Testis (tissue), 5 donors: ENCODE measurements at places on chromosomes 16 and 17. TPM values are rescaled to one million over a fixed set of nuclear protein-coding genes. Genes with fewer than 3 reads are reported as not detected.

The SREBF1 gene
- 239 TPM for total RNA-seq

The HOXB2 gene
- total RNA-seq = 3.3 TPM

- peak; percentile 61 for DNase-seq
These were observed 24.4 kb downstream of the IRF8 start for GRCh38 chr16:85923153-85924021.

DNA sequence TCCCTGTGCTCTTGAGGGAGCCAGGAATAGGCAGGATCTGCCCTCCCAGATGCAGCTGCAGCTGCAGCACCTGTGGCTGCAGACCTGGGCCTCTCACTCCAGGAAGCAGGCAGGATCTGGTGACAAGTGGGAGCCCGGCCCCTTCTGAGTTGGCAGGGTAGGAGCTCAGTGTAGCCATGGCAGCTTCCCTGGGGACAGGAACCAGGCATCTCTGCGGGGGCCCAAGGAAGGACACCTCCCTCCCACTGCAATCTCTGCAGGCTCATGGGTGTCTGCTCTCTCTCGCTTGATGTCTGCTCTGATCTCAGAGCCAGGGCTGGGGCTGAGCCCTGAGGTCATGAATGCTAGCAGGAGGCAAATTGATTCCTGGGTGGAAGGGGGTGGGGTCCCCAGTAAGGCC is 592.5 kb upstream of the CA10 start:
- no peak for DNase-seq

GRCh38 chr17:80026359-80027042 is 9.2 kb downstream of the TBC1D16 start:
- peak; percentile 66 for DNase-seq

The ZNF689 gene
- total RNA-seq = 33.0 TPM

GRCh38 chr16:23788685-23789084 is 33.9 kb downstream of the CHP2 start:
- no peak for DNase-seq

The TPSAB1 gene
- 11.7 TPM for total RNA-seq

DNA sequence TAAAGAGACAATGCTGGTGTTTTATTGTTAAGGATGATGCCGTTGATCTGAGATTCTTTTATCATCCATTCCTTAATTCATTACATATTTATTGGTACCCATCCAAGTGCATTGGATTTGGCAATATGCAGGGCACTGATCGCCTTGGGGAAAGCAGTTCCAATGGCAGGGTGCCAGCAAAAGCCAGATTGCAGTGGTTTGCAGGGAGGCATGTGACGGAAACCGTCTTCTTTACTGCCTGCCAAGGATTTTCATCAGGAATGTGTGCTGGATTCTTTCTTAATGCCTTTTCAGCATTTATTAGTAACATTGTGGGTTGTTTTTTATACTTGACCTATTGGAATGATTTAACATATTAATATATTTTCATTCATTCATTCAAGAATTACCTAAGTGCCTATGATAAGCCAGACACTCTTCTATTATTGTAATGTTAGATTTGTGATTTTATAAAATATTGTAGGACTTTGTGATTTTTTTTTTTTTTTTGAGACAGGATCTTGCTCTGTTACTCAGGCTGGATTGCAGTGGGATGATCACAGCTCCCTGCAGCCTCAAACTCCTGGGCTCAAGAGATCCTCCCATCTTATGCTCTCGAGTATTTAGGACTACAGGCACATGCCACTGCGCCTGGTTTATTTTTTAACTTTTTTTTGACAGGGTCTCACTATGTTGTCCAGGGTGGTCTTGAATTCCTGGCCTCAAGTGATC is 93.4 kb upstream of the TNRC6A start:
- DNase-seq = peak; percentile 92

The KIF2B gene
- 37.0 TPM for total RNA-seq

DNA sequence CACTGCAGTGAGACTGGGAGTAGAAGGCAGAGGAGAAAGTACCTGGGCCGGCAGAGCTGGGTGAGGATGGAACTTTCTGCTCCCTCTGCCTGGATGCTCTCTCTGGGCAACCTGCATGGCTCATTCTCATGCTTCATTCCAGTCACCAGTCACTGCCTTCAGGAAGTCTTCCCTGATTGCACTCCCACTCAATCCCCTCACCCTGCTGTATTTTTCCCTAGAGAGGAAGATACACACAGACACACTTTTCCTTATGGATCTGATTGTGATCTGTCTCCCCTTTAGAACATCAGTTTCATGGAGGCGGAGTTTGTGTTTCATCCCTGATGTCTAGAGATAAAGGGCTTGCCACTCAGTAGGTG is 44.9 kb downstream of the MEAK7 start:
- peak; percentile 8 for DNase-seq

DNA sequence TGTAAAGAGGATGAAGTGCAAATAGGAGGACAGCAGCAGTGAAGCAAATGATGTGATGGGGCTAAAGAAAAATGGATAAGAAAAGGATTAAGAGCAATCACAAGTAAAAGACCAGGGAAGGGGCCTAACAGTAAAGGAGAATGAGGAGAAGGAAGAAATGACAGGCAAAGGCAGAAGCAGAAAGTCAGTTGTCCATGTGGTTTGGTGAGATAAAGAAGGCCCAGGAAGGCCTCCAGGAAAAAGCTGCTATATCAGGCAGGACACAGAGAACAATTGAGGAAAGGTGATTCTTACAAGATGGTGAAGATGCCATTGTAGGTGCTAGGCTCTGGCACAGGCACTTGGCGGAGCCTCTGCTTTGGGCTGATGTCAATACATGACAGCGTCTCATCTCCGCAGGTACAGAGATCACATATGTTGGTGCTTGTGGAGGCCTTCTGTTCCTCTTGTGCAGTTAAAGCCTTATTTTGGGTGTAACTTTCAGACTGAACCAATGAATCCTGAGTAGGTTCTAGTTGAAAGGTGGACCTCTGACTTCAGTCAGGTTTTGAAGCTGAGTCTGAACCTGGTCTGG is 18.1 kb downstream of the RDM1 start:
- DNase-seq = no peak

DNA sequence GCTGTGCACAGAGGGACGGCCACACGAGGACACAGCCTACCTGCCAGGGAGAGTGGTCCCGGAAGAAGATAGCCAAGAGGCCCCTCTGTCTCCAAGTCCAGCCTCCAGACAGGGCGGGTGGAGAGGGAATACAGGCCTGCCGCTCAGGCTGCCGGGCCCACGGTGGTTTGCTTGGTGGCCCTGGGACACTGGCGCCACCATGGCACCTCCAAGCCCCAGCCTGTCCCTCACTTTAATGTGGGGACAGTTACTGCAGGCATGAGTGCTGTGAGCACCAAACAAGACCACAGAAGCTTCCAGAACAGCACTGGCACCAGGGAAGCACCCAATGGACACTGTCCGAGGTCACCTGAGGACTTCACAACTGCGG is 22.0 kb upstream of the CHMP6 start:
- no peak for DNase-seq

The ASGR1 gene
- total RNA-seq = 19.1 TPM

The CTRL gene
- total RNA-seq = 1.7 TPM

DNA sequence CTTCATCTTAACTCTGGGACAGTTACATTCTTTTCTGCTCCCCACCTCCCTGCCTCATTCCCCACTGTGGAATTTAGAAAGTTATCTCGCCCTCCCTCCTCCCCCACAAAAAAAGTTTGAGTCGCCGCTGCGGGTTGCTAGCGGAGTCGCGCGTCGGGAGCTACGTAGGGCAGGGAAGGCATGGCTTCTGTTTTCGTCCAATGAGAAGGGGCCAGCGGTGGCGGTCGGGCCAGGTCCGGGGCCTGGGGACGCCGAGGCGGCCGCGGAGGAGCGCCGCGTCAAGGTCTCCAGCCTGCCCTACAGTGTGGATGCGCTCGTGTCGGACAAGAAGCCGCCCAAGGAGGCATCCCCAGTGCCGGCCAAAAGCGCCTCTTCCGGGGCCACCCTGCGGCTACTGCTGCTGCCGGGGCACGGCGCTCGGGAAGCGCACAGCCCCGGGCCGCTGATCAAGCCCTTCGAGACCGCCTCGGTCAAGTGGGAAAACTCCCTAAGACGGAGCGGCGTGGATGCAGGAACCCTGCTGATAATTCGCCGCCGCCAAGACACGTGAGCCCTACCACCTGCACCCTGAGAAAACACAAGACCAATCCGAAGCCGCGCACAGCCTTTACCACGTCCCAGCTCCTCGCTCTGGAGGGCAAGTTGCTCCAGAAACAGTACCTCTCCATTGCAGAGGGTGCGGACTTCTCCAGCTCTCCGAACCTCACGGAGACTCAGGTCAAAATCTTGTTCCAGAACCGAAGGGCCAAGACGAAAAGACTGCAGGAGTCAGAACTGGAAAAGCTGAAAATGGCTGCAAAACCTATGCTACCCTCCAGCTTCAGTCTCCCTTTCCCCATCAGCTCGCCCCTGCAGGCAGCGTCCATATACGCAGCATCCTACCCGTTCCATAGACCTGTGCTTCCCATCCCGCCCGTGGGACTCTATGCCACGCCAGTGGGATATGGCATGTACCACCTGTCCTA is 8.9 kb downstream of the OR4D1 start:
- peak; percentile 69 for DNase-seq

DNA sequence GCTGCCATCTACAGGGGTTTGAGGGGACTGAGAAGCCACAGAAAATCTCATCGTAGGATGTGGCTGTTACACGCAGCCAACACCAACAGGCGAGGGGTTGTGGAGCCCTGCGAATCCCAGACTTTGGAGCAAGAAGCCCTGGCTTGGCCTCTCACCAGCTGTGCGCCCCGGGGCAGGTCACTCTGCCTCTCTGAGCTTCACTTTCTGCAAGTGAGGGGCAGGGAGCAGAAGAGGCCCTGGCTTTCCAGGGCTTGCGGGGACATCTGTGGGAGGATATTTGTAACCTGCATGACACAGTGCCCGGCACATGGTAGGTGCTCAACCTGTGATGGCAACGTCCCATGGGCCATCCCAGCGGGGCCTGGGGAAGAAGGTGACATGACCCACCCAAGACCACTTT is 32.9 kb upstream of the CIBAR2 start:
- no peak for DNase-seq

The CDH11 gene
- 24.0 TPM for total RNA-seq

DNA sequence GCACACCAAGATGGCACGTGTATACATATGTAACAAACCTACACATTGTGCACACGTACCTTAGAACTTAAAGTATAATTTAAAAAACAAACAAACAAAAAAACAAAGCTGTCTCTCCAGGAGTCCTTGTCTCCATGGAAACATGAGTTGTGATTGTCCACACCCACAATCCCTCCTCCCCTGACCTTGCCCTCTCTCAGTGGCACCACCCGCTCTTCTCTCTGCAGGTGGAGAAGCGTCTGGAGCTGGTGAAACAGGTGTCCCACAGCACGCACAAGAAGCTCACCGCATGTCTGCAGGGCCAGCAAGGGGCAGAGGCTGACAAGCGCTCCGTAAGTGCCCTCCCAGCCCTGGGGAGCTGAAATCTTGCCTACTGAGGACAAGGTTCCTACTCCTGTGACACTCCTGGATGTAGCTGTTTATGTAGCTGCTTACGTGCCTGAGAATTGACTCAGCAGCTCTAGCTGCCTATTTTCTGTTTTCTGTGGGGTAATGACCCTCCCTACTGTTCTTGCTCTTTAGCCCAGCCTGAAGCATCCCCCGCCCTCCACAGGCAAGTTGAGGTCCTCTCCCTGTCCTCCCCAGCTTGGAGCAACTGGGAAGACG is 107.0 kb downstream of the ARHGAP44 start:
- DNase-seq = no peak

GRCh38 chr16:9328411-9328810 is 237.0 kb downstream of the HAPSTR1 start:
- DNase-seq = no peak

The SMARCD2 gene
- total RNA-seq = 122 TPM

- no peak for DNase-seq
These were observed 3.5 kb upstream of the LCMT1 start for GRCh38 chr16:25108054-25108453.

DNA sequence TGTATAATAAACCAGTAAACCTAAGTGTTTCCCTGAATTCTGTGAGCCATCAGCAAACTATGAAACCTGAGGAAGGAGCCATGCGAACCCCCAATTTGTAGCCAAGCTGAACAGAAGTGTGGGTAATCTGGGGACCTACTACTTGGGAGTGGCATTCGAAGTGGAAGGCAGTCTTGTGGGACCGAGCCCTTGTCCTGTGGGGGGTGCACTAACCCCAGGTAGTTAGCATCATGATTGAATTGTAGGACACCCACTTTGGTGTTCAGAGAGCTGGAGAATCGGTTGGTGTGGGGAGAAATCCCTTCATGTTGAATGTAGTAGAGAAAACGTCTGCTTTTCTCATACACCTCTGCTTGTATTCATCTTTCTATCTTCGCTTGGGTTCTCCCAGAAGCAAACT is 79.7 kb upstream of the CPHXL start:
- DNase-seq = no peak

GRCh38 chr17:28612936-28613872 is 781 bp downstream of the RSKR start:
- peak; percentile 64 for DNase-seq

The ITGAE gene
- total RNA-seq = 16.1 TPM

The PTGES3L gene
- total RNA-seq = 2.8 TPM

- no peak for DNase-seq
These were observed 137.5 kb downstream of the XYLT1 start for GRCh38 chr16:17333229-17333628.
